ENCODE measurements at places on chromosomes 1 and 21.

- DNase-seq, result no peak
Measured at GRCh38 chr1:44723496-44724295, 7.3 kb downstream of the RNU5D-1 start.

DNA sequence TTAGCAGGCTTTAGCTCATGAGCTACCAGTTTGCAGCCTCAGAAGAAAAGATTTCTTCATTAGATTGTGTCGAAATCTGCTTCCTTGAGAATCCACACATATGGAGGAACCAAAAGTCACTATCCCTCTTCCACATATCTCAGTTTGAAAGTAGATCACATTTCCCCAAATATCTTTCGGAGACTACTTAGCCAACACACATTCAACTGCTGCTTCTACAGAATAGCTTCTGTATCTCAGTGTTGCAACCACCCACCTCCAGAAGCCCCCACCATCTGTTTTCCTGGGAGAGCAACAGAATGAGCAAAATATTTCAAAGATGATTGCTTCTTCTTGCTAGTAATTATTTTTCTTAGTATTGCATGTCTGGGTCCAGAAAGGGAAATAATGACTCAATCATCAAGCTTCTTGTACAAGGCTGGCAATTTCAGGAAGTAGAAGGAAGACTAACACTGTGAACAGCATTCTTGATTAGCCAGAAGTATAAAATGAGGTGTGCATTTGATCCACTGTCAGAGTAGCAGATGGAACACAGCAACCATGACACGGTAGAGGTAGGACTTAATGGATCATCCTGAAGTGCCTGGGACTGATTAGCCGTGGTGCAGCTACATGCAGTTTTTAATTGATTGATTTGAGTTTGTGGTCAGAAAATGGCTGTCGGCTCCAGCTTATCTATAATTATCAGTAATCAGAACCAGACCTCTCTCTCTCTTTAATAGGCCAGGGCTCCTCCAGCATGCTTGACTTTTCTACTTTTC lies 24.9 kb downstream of the ZC3H11B start:
- DNase-seq, result no peak

- DNase-seq, result no peak
Measured at GRCh38 chr1:110647254-110647891, 27.4 kb downstream of the KCNA3 start.

- DNase-seq, result no peak
Measured at GRCh38 chr1:6180268-6180706, at the start of gene CHD5. Gene CHD5 (minus strand): TSS chr1:6180321. CDS start chr1:6180023, 298 bp downstream.

DNA sequence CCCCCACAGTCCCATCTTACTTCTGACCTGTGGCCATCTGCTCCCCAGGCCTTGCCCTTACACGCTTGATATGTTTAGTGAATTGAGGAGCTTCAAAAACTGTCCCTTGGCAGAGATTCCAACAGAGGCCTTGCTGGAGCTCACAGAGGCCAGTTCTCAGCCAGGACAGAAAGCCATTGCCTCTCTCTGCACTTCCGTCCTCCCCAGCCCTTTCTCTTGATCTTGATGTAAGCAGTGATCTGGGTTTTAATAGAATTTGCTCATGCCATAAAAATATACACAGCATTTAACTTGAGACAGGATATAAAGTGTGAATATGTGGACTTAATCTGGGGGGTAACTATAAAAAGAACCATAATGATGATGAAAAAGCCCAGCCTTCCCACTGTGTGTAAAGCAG lies 453.5 kb downstream of the KIF26B start:
- DNase-seq, result no peak

DNA sequence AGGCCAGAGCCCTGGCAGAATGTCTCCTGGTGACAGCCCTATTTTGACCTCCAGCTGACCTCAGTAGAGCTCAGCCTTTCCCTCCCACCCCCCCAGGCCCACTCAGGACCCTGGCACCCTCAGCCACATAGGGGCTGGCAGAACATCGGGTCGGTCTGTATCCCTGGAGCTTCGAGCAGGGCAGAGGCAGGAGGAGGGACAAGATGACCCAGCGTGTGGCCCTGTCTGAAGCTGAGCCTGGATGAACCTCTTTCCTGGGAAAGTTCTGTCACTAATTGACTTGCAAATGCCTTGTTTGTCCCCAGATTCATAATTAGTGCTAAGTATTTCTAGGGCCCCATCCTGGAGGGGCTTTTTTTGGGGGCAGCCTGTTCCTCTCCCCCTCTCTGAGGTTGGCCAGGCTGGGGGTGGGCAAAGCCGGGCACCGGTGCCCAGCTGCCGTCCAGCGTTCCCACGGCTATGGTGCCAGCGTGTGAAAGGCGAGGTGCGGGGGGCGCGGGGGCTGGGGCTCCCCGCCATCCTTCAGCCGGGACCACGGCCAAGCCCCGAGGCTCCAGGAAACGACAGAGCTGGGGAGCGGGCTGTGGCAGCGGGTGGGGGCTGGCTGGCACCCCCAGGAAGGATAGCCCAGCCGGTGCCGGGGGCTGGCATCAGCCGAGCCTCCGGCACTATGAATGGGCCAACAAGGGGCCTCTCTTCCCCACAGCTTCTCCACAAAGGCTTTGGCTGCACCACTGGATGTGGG lies 31.4 kb downstream of the RHBG start:
- no peak for DNase-seq

- DNase-seq, result no peak
Measured at GRCh38 chr1:158998781-158999161, 10.9 kb upstream of the IFI16 start.

DNA sequence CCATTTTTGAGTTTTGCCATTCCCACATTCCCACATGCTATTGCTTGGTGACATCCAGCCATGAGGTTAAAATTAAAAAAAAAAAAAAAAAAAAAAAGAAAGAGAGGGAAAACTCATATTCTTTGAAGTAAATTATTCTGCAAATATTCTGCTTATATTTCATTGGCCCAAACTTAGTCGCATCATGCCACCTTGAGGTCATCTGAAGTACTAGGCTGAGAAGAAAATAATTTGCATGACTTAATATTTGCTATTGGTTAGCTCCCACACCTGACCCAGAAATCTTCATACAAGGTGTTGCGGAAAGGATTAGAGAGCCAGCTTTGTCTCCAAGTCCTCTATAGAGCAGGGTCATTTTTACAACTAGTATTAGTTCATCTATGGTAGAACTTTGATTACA lies 2206.0 kb downstream of the MRPL39 start:
- DNase-seq, result no peak

DNA sequence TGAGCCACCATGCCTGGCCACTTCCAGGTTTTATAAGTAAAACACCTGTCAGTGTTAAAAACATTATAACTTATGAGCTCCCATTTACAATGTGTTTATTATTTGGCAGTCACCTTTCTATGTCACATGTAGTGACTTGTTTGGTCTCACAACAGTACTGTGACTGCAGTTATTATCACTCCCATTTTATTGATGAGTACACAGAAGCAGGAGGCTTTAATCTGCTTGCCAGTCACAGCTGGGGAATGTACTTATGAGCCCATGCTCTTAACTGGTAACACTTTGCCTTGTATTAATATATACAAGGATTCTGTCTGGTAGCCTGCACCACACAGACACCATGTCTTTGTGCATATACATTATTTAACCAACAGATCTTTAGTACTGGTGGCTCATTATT lies 31.1 kb upstream of the BACH1 start:
- no peak for DNase-seq

- peak; percentile 87 for DNase-seq
Measured at GRCh38 chr1:109041621-109042468, at the start of gene WDR47. Gene WDR47 (minus strand): TSS chr1:109042102. CDS start chr1:109023512, 18,590 bp downstream.

GRCh38 chr1:59730302-59730701 lies 84.4 kb upstream of the HOOK1 start:
- DNase-seq, result peak; percentile 97

DNA sequence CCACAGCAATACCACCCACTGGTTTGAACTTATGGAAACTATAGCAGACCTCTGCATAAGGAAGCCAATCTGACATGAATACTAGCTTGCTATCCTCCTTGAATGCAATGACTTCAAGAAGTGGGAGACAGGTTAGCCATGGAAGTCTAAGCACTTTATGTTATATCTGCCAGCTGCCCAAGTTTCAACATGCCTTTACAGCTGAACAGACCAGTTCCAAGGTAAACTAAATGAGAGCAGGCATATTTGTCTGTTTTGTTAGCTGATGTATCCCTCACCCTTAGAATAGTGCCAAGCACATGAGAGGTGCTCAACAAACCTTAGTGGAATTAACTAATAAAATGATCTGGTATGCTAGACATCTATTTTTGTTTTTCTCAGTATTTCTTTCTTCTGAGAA lies 65.1 kb downstream of the ALG14 start:
- DNase-seq, result no peak

DNA sequence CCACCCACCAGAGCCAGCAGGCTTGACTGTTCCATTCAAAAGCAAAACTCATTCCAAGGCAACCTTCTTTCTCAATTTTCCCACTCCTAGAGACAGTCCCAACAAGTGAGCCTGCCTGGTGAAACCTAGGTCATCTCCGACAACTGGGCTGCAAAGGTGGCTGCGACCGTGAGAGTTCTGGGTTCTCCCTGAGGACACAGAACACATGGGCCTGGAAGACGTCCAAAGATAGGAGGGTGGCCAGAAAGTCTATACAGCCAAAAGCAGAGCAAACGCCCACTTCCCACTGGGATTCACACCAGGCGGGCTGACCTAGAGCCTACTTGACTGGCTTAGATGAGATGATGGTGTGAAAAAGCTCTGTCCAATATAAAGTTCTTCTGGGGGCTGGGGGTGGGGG lies 90.2 kb upstream of the GRIK3 start:
- DNase-seq, result no peak

- DNase-seq, result no peak
Measured at GRCh38 chr1:11943619-11944018, 9.1 kb downstream of the PLOD1 start.
